Activated CD8-positive, alpha-beta memory T cell treated with anti-CD3 and anti-CD28 coated beads for 24 hours (primary cell): ENCODE measurements at places on chromosomes 3 and 15.

GRCh38 chr15:39919748-39920509 is at the start of gene GPR176:
TSS of gene GPR176 (minus strand) at chr15:39920266. CDS start at chr15:39920026, 240 bp downstream.
- DNase-seq: peak; percentile 72

GRCh38 chr15:77358545-77359240 is 61.2 kb downstream of the PEAK1 start:
- no peak for DNase-seq

DNA sequence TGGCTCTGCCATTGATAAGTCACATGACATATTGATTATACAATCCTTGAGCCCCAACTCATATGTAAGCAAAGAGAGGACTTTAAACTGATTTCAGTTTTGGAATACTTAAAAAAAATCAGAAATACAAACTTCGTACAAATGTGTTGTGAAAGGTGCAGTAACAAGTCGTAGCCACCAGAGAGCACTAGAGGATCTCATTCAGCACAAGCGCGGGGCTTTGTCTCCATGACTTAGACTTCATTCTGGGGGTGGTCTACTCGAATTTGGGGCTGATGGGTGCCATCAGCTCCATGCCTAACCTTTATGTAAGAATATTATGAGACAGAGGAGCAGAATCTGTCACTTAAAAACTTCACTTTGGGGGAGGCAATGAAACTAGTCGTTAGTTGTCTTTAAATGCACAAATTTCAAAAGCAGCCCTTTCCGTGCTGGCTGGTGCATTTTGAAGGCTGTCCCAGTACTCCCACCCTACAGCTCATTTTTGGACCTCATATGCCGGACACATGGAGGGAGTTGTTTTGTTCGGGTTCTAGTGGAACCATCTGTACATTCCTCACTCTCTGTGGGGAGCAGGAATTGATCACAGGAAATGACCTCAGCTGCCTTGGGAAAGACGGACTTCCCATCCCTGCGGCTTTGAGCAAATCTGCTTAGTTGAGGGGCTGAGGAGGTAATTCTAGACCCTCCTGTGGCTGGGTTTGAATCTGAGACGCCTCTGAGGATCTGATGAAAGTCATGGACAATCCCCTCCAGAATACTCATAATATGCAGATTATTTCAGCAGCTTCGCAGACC is 27.5 kb upstream of the MASP1 start:
- peak; percentile 75 for DNase-seq

- no peak for DNase-seq
Measured at GRCh38 chr15:94015324-94015723, 216.0 kb upstream of the MCTP2 start.

- no peak for DNase-seq
Measured at GRCh38 chr15:65329984-65330735, 25.7 kb downstream of the RNU5B-1 start.

DNA sequence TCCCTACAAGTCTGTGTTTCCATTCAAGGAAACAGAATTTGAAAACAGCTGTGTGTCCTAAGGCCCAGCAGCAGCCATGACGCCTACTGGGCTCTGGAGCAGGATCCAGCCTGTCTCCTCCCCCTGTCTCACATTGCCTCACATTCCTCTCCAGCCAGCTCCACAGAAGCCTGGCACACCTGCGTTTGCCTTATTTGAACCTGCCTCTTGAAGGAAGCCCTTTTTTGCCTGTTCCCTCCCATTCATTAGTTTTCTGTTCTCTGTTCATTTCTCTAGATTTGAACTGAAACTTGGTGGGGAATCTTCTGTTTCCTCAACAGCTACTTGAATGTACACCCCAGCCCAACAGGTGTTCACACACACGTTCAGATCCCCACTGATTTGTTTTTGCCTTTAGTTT is 890.5 kb downstream of the TUSC7 start:
- DNase-seq: no peak

- no peak for DNase-seq
Measured at GRCh38 chr3:34837848-34838741, 801.2 kb upstream of the ARPP21 start.

DNA sequence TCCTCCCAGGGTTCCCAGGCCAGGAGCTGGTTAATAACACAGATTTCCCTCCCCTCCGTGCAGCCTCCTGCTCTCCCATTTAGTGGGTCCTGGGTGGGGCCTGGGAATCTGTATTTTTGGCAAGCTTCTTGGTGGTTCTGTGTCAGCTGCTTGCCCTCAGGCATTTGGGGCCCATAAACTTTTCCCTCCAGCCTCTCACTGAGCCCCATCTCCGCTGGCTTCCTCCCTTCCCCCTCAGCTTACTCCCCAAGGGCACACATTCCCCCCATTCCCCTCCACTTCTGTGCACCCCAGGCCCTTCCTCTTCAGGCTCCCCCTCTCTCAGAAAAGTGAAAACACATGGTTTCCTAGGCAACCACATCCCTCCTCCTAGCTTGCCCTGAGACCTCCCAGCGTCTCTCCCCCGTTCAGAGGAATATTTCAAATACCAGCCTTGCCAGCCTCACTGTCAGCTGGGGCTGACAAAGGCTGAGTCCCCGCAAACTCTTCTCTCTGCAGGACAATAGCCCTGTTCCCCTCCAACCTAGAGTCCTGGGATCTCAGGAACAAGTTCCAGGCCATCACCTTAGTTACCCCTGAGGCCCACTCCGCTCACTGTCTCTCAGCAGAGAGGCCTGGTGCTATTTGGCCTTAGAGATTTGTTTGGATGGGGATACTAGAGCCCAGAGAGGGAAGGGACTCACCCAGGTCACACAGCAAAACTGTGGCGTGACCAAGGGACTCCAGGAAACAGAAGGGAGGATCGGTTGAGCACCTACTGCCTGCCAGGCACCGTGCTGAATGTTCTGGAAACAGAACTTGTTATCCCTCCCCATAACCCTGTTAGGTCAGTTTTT is 44.6 kb upstream of the SMAD6 start:
- no peak for DNase-seq

- no peak for DNase-seq
Measured at GRCh38 chr15:60126200-60126599, 122.1 kb downstream of the FOXB1 start.

DNA sequence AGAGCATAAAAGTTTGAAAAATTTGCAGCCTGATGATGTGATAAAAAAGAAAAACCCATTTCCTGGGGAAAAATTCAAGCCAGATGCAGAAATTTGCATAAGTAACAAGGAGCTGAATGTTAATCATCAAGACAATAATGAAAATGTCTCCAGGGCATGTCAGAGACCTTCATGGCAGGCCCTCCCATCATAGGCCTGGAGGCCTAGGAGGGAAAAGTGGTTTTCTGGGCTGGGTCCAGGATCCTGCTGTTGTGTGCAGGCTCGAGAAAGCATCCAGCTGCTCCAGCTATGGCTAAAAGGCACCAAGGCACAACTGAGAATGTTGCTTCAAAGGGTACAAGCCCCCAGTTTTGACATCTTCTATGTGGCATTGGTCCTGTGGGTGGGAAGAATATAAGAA is 1014.0 kb downstream of the SI start:
- no peak for DNase-seq

- DNase-seq: peak; percentile 67
Measured at GRCh38 chr15:55742498-55742926, 440 bp downstream of the PRTG start.

- DNase-seq: no peak
Measured at GRCh38 chr3:156892701-156893100, 66.5 kb downstream of the LEKR1 start.

GRCh38 chr3:20442846-20443245 is 256.8 kb upstream of the SGO1 start:
- no peak for DNase-seq

DNA sequence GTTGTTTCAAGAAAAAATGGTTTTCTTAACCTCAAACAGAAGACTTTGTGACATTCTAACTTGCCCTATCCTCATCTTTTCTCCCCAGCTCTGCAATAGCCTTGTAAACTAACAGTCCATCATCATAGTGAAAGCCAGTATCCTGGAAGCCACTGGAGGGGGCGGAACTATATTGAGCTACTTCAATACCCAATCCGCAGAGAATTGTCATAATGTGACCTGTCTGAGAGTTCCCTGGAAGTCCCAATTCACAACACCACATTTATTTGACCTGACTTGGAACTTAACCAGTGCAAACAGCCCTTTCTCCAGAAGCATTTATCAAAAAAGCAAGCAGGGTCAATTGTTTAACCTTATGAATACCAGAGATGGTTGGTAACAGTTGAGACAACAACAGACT is 747.6 kb upstream of the GRM7 start:
- DNase-seq: no peak

- DNase-seq: no peak
Measured at GRCh38 chr3:156704370-156705036, 30.1 kb downstream of the TIPARP start.
